ENCODE measurements at places on chromosomes 1 and 21.

- no peak for DNase-seq
Measured at GRCh38 chr1:5563861-5564577, 428.2 kb downstream of the NPHP4 start.

GRCh38 chr1:32592943-32593342 lies 53.7 kb downstream of the ZBTB8A start:
- DNase-seq: no peak

DNA sequence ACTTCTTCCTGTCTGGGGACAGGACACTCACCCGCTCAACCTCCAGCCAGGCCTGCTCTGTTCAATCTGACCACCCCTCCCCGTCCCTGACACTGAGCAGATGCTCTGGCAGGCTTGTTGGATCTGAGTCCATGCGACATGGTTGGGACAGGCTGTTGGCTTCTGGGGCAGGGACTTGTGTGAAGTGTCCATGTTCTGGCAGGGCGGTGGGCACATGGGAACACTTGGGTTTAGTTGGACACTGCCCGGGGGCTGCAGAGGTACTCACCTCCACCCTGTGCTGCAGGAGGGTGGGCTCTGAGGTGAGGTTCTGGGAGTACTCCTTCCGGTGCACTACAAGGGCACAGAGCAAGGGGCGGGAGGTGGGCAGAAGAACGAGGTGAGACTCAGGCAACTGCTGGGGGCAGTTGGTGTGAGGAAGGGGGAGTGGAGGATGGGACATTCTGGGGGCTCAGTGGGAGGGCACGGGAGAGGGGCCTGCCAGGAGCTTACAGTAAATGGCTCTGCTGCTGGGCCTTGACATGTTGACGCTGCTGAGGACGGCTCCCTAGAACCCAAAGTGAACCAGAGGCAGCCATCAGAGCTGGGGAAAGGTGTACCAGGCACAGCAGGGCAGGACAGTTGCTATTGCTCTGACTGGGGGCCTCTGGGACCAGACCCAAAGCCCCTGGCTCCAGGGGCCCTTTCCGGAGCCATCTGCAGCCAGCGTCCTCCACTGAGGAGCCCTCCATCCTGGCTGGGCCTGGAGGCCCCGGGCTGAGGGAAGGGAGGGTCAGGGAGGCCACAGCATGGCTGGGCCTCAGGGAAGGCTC lies 2.3 kb downstream of the EPS8L3 start:
- no peak for DNase-seq

GRCh38 chr1:230215031-230215430 lies 148.0 kb downstream of the GALNT2 start:
- peak; percentile 59 for DNase-seq

- peak; percentile 17 for DNase-seq
Measured at GRCh38 chr1:200279810-200280411, 129.9 kb downstream of the ZNF281 start.

DNA sequence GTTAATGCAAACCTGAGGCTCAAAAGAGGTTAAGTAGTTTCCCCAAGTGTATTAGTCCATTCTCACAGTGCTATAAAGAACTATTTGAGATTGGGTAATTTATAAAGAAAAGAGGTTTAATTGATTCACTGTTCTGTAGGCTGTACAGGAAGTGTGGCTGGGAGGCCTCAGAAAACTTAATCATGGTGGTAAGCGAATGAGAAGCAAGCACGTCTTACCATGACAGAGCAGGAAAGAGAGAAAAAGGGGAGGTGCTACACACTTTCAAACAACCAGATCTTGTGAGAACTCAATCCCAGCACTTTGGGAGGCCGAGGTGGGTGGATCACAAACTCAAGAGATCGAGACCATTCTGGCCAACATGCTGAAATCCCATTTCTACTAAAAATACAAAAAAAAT lies 38.5 kb upstream of the RXRG start:
- no peak for DNase-seq

- no peak for DNase-seq
Measured at GRCh38 chr1:2952371-2952770, 68.9 kb upstream of the ACTRT2 start.

DNA sequence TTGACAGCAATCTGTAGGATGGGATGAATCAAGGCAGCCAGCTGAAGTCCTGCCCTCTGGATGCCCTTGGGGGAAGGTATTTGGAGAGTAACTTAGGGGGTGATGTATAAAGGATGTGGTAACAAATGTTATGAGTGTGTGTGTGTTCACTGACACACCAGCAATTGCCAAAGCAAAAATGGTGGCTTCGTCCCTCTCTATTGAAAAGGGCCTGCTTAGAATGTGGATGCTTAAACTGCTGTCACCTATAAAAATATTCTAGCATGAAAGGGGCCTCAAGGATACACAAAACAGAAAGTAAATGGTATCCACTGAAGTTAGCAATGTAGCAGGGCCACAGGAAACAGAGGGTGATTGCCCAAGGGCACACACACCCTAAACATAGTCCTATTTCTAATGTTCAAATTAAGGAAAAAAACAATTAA lies 15.1 kb upstream of the AIM2 start:
- no peak for DNase-seq

GRCh38 chr1:65505547-65506300 lies 85.3 kb downstream of the LEPR start:
- DNase-seq: no peak

GRCh38 chr1:73635021-73635420 lies 563.0 kb downstream of the LRRIQ3 start:
- DNase-seq: peak; percentile 0

GRCh38 chr1:32470431-32470830 lies 5.6 kb downstream of the ZBTB8B start:
- DNase-seq: no peak

DNA sequence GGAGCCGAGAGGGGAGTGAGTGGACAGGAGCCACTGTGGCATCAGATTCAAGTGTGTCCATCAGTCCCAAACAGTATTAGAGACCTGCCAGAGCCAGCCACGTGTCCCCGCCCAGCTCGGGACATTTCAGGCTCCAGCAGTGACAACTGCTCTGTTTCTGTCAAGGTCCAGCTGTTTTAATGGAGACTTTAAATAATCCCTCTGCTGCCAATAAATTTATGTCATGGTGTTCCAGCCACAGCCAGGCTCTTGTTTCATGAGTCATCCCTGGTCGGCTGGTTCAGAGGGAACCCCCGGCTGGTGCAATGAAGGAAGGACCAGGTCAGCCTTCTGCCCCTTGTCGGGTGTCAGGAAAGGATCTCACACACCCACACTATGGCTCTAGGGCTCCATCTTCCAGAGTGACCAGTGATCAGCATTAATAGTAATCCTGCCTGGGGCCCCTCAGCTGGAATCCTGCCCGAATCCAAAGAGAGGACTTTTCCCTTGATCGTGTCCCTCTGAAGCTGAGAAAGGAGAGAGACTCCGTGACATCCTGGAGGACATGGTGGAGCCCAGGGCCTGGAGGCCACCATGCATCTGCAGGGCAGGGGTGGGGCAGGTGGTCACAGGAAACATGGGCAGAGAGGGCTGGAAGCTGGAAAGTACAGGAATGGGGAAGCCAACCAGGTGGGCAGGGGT lies 197.3 kb downstream of the MATN1 start:
- peak; percentile 27 for DNase-seq

GRCh38 chr1:99636647-99637175 lies 9.2 kb upstream of the PALMD start:
- DNase-seq: no peak

- no peak for DNase-seq
Measured at GRCh38 chr1:232979558-232979957, 29.1 kb downstream of the NTPCR start.

GRCh38 chr1:197982256-197982655 lies 65.1 kb downstream of the LHX9 start:
- DNase-seq: no peak

- no peak for DNase-seq
Measured at GRCh38 chr1:10634428-10635084, 159.8 kb downstream of the PEX14 start.

DNA sequence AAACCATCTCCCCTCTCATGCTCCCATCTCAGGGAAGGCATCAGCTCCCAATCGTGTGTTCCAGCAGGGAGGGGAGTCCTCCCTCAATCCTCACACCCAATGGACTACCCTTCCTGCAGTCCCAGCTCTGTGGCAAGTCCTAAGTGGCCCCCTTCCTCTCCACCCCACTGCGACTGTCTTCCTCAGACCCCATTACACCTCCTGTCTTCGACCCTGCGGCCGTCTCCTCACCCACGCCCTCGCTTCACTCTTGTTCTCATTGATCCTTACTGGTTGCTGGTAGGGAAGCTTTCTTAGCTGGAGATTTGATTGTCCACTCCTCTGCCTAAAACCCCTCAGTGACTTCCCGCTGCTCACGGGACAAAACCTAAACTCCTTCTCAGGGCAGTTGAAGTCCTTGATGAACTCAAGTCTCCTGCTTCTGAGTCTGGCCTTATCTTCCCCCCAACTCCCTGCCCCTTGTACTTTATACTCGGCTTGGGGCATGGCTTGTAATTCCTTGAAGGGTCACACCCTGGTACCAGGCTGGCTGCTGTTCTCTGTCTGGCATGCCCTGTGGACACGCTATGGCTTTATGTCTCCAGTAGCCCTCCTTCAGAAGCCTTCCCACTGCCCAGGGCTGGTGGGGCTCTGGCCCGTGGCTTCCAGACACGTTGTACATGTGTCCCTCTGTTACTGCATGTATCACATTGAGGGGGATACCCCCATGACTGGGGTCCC lies 2.3 kb upstream of the EPS8L3 start:
- no peak for DNase-seq

GRCh38 chr21:45850181-45850580 lies 131.4 kb upstream of the COL6A1 start:
- no peak for DNase-seq

- peak; percentile 61 for DNase-seq
Measured at GRCh38 chr1:197526736-197527371, 248.4 kb downstream of the DENND1B start.

- peak; percentile 52 for DNase-seq
Measured at GRCh38 chr1:205849619-205850355, at the start of gene PM20D1. Gene PM20D1 (minus strand): TSS chr1:205850132. CDS start chr1:205850072, 60 bp downstream.

DNA sequence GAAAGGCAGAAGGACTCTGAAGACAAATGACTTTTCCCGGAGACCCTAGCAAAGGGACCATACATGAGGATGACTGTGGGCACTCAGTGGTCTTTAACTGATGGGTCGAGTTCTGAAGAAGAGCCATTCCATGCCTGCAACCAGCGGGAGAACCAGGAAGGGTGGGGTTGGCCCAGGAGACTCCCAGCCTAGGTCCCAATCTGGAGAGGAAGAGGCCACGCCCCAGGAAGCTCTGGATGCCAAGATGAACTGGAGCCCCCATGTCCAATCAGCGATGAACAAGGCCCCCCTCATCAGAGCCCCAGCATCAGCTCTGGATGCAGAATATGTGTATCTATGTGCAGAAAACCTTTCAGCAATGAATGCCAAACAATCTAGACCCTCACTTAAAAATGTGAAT lies 3.6 kb downstream of the KRTAP10-10 start:
- no peak for DNase-seq
